IPS-NIHi11 (cell line): ENCODE measurements at places on chromosomes 11 and 22.
A peak's percentile ranks its signal among the peaks of the same experiment; 100 is the strongest.

DNA sequence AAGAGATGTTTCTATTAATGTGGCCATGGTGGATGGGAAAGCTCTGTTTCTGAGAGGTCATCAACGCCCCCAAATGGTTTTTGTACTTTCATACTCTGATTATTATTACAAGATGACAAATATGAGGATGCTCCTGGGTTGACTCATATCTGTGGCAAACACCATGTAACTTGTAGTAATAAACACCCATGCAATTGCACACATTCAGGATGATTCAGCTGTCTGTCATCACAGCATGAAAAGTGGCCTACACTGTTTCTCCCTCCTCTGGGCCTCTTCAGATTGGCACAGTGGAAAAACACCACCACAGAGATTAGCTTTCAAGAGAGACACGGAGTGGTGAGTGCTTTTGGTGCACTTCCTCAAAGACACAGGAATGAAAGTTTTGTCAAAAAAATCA lies 85.4 kb downstream of the MTNR1B start:
- no peak for DNase-seq

DNA sequence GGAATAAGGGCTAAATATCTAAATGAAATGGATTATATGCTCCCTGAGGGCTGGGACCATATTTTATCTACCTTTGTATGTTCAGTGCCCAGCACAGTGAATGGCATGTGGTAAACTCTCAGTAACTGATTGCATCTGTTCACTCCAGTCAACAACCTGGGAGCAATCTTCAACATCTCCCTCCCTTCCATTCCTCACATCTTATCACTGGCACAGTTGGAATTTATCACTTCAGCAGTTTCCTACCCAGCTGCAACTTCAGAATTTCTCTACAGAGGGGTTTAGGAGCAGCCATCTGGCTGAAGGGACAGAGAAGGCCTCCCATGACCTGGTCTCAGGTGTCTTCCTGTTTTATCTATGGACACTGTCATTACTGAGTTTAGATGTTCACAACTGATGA lies 9.8 kb upstream of the SIK2 start:
- DNase-seq = no peak

- peak; percentile 88 for DNase-seq
Measured at GRCh38 chr22:42780070-42780540, 59.4 kb upstream of the A4GALT start.

- DNase-seq = no peak
Measured at GRCh38 chr11:107594736-107595135, 3.8 kb downstream of the ELMOD1 start.

GRCh38 chr22:48081281-48081680 lies 1318.8 kb downstream of the TBC1D22A start:
- no peak for DNase-seq

DNA sequence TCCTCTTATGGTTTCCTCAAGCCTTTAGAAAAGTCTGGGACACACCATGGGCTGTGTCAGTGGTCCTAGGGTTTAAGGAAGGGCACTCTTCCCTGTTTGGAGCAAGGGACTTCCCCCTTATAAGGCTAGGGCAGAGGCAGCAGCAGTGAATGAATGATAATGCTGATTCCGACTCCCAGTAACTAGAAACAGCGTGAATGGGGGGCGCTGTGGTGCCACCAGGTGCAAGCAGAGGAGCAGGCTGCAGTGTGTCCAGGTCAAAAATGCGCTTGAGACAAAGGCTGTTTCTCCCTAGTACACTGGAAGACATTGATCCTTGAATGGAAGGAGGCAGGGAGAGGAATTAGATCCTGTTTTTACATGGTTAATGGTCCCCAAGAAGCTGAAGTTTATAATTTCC lies 11.6 kb upstream of the RIC3 start:
- peak; percentile 26 for DNase-seq

DNA sequence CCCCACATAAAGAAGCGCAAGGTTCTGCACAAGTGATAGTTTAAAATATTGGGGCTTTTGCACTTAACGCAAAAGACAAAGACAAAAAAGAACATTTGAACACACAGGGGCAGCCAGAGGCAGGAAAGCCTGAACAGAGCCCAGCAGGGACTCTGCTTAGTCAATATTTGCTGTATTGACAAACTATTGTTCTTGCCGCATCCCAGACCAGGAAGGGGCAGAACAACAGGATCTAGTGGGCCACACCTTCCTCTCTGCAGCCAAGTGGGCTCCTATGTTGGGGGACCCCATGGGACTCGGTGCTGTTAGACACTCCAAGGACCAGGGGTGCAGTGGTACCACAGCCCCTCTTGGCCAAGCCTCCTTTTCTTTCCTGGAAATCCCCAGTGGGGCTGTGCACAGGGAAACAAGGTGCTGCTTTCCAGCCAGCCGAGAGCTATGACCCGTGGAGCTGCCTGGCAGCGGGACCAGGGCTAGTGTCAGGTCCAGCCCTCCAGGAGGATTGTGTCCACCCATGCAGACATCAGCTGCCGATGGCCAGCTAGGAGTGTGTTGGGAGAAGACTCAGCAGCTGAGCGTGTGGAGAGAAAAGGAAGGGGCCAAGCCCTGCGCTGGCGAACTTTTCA lies 43.3 kb upstream of the ANO1 start:
- peak; percentile 13 for DNase-seq

DNA sequence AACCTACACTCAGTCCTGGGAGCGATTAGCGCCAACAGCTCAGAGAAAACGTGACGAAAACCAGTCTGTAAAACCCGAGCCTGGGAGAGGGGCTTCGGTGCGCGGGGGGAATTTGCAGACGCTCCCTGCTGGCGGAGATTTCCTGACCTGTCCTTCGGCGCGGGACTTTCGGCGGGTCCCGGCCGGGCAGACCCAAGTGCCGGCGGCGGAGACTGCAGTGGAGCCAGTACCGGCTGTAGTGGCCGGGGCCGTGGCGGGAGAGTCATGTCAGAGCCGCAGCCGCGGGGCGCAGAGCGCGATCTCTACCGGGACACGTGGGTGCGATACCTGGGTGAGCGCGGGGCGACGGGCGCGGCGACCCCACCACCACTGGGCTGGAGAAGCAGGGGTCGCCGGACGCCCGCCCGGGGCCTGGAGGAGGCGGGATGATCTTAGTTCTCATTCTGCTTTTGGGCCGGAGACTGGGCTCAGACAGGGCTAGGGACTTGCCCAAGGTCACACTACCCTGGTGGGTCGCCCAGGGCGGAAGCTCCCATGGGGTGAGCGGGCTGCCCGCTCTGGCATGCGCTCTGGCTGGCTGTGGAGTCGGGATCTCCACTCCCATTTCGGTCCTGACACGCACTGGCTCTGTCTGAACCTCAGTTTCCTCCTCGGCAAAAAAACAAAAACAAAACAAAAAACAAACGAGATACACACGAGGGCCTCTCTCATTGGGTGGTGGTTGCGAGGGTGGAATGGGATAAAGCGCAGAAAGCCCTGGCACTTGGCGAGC lies at the start of gene MTFP1:
MTFP1 (plus strand) TSS at position 153 of the 772 bp plus-strand sequence; CDS start at position 265, 112 bp downstream.
- DNase-seq = peak; percentile 88

DNA sequence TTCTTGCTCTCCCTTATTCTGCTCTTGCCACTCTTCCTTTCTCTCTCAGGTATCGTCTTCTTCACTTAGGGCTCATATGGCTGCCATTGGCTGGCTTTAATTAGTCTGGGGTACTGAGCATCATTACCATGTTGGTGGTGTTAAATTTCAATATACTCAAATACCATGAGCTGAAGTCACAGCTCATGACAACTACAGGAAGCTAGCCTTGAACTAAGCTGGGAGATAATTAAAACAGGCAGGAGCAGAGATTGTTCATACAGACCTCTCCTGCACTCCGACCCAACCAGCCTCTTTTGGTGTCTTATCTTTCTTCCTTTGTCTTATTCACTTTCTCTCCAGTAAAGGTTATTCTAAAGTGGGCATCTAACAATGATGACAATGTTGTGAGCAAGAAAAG lies 130.9 kb upstream of the BLID start:
- DNase-seq = no peak

GRCh38 chr11:104134745-104135144 lies 29.2 kb downstream of the PDGFD start:
- no peak for DNase-seq

- DNase-seq = no peak
Measured at GRCh38 chr11:131290185-131290584, 80.2 kb upstream of the NTM start.

GRCh38 chr11:26839911-26840698 lies 118.2 kb upstream of the SLC5A12 start:
- DNase-seq = no peak

GRCh38 chr22:25448435-25449051 lies 115.9 kb upstream of the GRK3 start:
- peak; percentile 35 for DNase-seq

- DNase-seq = peak; percentile 1
Measured at GRCh38 chr22:50677493-50678217, 5.0 kb downstream of the SHANK3 start.

GRCh38 chr11:69238573-69239351 lies 55.2 kb upstream of the MYEOV start:
- DNase-seq = no peak

DNA sequence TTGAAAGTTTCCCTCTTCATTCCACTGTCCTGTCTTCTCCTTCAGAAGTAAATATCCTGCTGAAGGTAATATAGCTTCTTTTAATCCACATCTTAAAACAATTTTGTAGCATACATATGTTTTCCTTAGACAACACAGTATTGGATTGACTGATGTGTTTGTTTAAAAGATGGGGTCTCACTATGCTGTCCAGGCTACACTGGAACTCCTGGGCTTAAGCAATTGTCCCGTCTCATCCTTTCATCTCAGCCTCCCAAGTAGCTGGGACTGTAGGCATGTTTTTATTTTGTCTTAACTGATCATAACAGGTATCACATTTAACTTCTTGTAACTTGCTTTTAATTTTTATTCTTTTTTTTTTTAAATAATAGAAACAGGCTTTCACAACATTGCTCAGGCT lies 55.9 kb downstream of the MRTFA start:
- DNase-seq = no peak

- no peak for DNase-seq
Measured at GRCh38 chr11:269146-269890, 8.9 kb upstream of the NLRP6 start.

DNA sequence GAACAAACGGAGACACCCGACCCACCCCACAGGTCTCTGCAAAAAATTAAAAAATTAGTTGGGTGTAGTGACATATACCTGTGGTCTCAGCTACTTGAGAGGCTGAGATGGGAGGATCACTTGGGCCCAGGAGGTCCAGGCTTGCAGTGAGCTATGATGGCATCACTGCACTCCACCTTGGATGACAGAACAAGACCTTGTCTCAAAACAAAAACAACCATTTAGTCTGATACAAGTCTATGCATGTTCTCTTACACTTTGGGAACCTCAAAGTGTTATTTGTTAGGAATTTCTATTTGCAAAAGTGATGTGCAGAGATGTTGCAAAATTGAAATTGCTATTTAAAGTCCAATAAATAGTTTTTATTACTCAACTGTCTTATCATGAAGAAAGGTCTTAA lies 14.3 kb downstream of the ATG13 start:
- no peak for DNase-seq

- DNase-seq = peak; percentile 55
Measured at GRCh38 chr22:41561335-41561734, 525 bp downstream of the CSDC2 start.

GRCh38 chr11:104091281-104092096 lies 55.0 kb downstream of the DDI1 start:
- DNase-seq = no peak

GRCh38 chr11:117669062-117669461 lies 128.0 kb downstream of the DSCAML1 start:
- DNase-seq = no peak

- DNase-seq = no peak
Measured at GRCh38 chr22:48685767-48686166, 1141.9 kb downstream of the BRD1 start.

- DNase-seq = no peak
Measured at GRCh38 chr11:3213659-3214419, 4.8 kb downstream of the MRGPRG start.
